Dermis blood vessel endothelial cell (primary cell): ENCODE measurements at places on chromosomes 5 and 9. TPM values are rescaled to one million over a fixed set of nuclear protein-coding genes. Genes with fewer than 3 reads are reported as not detected.

- DNase-seq = no peak
Measured at GRCh38 chr9:18726546-18726945, 252.6 kb downstream of the ADAMTSL1 start.

- no peak for DNase-seq
Measured at GRCh38 chr9:71213633-71214032, 92.2 kb upstream of the TRPM3 start.

- DNase-seq = no peak
Measured at GRCh38 chr5:170425731-170426130, 36.6 kb upstream of the KCNMB1 start.

DNA sequence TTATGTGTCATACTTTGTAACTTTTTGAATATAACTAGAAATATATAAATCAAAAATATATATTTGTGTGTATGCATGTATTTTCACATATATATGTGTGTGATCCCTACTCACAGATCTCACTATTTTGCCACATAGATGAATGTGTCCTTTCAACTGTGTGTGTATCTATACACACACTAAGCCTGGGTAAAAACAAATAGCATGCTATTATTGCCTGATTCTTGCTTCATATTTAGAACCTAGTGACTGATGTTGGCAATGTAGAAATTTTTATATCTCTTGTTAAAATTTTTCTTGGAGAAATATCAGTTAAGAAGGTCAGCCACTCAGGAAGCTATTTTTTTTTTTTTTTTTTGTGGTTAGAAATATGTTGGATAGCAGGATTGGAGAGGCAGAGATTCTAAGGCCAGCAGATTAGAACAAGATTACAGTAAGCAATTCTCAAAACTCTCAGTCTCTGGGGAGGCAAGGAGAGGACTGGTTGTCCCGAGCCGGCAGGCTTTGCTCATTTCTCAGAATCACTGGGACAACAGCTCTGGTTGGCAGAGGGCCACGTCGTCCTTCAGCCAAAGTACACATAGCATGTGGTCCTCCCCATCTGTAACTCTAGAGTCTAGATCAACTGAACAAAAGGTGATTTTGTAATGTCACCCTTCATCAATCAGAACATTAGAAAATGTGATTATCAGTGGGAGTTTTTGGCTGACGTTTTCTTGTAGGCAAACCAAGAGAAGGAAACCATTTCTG is 19.7 kb downstream of the C6 start:
- DNase-seq = no peak

IL3 gene
- total RNA-seq = not detected in 2 replicates

STK32A gene
- not detected in 2 replicates for total RNA-seq

SPINK7 gene
- total RNA-seq = not detected in 2 replicates
